ENCODE measurements at places on chromosomes 6 and 20.

DNA sequence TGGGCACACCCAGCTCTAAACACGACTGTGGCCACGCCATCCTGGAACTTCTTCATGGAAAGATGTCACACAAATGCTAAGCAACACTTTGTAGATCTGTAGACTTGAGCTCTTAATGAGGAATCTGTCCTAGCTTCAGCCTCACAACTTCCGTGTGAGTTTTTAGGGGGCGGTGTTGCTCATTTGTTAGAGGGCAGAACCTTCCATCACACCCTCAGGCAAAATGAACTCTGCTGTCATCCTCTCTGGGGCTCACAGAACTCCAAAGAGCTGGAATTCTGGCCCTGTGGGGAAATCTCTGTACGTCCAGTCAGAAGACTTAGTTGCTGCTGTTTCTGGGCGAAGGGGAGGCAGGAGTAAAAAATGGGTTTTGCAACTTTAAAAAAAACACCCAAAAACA, 49.8 kb downstream of the NRN1 start:
- DNase-seq, result no peak

- DNase-seq, result no peak
Measured at GRCh38 chr20:45317826-45318225, 9.7 kb upstream of the MATN4 start.

GRCh38 chr6:158050107-158050735, 68.6 kb downstream of the SYNJ2 start:
- no peak for DNase-seq

- no peak for DNase-seq
Measured at GRCh38 chr20:41769592-41770018, 151.4 kb upstream of the CHD6 start.

DNA sequence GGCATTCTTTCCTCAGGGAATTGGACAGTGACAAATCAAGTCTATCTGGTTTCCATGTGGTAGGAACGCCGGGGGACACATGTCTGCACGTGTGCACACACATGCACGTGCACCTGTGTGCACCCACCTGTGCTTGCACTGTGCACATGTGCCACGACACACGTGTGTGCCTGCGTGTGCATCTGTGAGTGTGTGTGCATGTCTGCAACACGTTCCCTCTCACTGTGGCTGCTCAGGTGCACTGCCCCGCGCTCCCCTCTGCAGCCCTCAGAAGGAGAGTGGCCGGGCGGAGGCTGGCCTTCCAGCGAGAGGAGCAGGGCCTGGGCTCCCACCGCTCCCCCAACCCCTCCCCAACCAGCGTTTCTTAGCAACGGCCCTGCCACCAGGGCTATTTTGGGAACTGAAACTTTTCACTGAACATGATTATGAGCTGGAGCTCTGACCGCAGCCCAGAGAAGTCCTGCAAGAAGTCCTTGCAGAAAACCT, 147.8 kb downstream of the PHACTR3 start:
- no peak for DNase-seq

GRCh38 chr20:54172532-54172855, 1.3 kb downstream of the CYP24A1 start:
- no peak for DNase-seq

- DNase-seq, result peak; percentile 62
Measured at GRCh38 chr6:11537229-11538051, at the start of gene TMEM170B. Gene TMEM170B, plus strand, starts transcription at chr6:11537749. Its CDS starts 529 bp downstream, at chr6:11538278.

- DNase-seq, result peak; percentile 29
Measured at GRCh38 chr6:155985660-155986138, 530.1 kb upstream of the NOX3 start.

- no peak for DNase-seq
Measured at GRCh38 chr6:136087986-136088385, 162.1 kb downstream of the MTFR2 start.

DNA sequence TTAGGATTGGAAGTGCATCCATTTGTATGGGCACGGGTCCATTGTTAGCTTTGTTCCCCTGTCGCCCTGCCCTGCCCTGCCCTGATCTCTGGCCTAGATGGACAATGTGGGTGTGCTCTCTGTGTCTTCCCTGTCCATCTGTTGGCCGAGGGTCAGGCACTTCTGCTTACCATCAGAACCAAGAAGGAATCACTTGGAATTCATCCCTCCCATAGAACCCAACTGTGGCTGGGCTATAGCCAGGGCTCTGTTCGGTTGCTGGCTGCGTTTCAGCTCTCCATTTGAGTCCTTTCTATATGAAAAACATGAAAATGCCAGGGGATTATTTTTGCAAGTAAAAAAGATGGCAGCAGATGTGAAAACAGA, 26.6 kb upstream of the TULP4 start:
- DNase-seq, result no peak

DNA sequence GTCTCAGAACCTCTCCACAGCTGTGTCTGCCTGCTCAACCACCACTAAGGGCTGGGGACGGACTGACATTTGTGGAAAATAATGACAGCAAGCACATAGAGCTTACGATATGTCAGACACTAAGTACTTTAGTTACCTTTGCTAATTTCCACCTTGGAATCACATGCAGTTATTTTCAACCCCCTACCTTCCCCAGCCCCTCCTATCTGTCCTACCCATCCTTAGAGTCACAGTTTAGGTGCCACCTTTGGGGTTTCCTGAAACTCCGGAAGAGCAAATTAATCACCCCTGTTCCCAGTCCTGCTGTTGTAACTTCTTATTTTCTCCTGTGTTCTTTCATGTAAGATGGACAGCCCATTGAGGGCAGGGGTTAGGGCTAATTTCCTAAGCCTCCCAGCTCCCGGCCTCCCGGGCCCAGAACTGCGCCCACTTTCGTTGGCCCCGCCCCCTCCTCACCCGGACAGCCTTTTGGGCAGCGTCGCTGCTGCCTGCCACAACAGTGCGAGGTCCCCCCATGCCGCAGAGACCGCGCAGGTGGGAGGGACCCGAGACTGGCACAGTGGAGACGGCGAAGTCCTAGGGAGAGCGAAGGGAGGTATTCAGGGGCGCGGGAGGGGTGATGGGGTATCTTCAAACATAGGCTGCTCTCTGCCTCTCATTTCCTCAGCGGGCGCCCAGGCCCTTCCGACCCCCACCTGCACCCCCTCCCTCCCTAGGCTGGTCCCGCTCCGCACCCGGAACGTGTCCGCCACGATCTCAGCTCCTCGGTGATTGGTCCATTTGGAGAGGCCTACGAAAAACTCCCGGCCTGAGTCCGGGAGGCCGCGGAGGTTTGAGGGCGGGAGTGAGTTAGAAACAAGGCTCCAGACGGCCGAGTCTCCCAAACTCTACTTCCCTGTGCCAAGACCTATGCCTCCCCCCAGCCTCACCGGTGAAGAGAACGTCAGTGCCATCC, 1.1 kb downstream of the DDAH2 start:
- DNase-seq, result no peak

GRCh38 chr20:6975311-6975710, 207.8 kb downstream of the BMP2 start:
- no peak for DNase-seq

DNA sequence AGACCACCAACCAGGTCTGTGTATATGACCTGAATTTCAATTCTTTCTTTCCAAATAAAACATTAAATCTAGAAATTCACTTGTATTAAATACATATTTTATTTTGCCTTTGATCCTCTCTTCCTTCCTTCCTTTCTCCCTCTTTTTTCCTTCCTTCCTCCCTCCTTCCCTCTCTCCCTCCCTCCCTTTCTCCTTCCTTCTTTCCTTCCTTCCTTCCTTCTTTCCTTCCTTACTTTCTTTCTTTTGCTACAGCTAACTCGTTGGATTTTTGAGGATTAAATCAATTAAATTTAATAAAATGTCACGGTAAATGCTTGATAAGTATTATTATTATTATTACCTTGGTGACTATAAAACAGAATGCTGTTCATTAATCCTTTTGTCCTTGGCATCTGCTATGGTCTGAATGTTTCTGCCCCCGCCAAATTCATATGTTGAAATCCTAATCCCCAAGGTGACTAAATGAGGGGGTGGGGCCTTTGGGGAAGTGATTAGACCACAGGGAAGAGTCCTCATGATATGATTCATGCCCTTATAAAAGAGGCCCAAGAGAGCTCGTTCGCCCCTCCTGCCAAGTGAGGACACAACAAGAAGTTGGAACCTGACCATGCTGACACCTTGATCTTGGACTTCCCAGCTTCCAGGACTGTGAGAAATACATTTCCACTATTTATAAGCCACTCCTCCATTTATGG, 67.6 kb upstream of the BTBD3 start:
- DNase-seq, result no peak

DNA sequence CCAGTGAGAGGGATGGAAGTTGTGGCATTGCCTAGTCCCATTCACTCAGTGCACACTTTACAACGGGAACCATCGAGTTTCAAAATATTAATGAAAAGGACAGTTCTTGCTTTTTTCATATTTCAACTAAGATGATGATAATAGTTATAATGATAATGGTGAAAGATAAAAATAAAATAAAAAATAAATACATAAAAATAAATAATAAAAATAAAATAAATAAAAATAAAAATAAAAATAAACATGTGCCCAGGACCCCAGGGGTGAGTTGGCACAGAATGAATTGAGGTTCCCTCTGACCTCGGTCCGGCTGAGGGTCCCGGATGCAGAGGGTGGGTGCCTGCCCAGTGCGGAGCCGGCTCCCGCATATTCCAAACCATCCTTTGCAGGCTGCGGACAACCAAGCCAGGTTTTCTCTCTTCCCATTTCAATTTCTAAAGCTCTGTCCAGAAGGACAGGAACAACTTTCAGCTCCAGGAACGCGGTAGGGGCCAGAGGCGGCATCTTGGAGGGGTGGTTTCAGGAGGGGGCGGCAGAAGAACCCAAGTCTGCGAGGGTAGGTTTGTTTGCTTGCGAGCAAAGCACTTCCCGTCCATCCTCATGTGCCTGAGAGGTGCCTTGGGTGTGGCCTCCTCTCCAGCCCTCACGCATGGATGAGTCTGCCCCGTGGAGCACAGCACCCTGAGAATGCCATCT, 236.8 kb downstream of the DLL1 start:
- no peak for DNase-seq

DNA sequence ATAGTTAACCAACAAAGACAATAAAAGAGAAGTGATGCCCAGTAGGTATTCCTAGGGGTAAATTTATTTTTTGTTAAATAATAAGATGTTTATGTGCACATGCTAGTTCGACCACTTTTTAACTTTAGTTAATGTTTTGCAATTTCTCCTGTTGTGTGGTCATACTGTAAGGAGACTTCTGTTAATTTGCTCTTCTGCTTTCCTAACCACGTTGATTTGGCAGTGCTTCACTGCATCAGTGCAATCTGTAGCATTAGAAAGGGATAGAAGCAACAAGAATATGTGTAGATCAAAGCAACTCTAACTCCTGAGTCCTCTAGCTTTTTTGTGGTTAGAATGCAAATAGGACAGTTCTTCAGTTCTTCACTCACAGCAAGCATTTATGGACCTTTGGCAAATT, 13.9 kb downstream of the MYB start:
- DNase-seq, result no peak

DNA sequence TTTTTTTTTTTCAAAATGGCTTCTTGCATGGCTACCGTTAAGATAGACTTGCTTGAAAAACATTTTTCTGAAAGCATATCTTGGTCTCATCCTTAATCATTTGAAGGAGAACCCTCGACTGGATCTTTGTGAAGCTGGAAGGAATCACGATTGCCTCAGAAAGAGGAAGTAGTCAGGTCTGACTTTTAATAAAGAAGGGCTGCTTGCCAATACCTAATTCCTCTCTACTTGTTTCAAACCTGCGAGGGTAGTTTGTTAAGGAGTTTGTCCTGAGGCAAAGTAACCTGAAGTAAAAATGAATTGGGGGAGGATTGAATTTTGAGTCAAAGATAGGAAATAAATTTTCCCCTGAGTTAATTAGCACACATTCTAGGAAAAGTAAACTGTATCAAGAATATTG, 288.1 kb upstream of the MAP3K7 start:
- no peak for DNase-seq

DNA sequence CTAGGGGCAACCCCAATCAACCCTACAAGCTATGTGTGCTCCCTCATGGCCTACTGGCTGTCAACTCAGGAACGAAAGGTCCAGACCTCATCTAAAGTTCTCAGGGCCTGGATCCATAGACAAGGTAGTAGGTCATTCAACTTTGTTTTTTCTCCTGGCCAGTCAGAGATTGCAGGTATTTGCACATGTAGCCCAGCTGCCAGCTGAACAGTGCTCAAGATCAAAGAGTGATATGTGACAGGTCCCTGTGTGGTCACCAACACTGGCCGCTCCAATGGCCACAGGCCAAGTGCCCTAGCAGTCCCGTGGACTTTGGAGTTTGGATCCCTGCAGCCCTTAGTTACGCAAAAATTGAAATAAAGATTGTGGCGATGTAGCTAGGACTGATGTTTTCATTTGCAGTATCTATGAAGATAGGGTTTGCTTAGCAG, 60.6 kb upstream of the ATXN1 start:
- DNase-seq, result no peak

DNA sequence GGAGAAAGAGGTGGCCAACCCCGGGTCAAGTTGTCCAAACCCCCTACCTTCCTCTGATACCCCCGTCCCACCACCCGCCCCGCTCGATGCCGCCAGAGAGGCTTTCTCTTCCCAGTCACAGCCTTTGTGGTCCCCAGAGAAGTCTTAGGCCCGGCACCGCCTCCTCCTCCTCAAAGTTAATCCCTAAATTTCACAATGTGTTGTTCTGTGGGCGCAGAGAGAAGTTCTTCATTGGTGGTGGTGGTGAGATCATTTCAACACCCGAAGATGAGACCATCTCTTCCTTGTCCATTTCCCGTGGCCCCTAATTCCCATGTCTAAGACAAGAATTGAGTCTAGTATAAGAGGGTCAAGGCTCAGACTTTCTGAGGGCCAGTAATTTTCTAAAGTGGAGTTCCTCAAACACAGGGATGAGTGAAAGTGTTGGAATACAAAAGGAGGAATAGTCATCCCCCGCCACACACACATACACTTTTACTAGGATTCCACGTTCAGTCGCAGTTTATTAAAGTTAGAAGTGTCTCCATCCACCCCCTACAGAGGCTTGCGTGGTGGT, 10.4 kb downstream of the TRIM31 start:
- DNase-seq, result no peak

- DNase-seq, result no peak
Measured at GRCh38 chr20:13493143-13493542, 145.6 kb downstream of the TASP1 start.

- DNase-seq, result no peak
Measured at GRCh38 chr6:29112135-29112534, 4.3 kb downstream of the OR2J3 start.

GRCh38 chr6:36685926-36686667, 7.6 kb downstream of the CDKN1A start:
- no peak for DNase-seq

- DNase-seq, result no peak
Measured at GRCh38 chr6:38371881-38372280, 267.8 kb downstream of the BTBD9 start.

DNA sequence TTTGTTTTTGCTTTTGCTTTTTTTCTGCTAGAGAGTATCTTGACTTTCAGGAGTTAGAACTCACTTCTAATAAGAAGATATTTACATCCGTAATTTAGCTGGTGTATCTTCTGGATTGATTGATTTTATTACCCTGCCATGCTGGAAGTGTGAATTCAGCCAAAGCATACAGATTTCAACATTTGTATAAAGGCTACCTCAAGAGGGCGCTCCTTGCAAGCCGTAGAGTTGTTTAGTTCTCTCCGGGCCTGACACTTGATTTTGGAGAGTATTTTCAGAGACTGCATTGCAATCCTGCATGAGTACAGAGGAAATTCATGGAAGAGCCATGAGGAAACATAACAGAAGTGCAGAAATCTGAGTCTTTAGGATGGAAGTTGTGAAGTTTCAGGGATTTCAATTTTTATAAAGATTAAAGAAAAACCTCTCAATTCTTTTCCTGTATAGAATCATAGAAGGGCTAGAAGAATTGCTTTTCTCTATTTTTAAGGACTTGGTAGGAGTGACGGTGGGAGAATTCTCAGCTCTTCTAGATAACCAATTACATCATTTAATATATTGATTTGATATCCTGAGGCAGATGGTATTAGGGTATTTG, 66.7 kb upstream of the TIAM2 start:
- DNase-seq, result peak; percentile 26
